ENCODE measurements at places on chromosomes 12 and 14.

DNA sequence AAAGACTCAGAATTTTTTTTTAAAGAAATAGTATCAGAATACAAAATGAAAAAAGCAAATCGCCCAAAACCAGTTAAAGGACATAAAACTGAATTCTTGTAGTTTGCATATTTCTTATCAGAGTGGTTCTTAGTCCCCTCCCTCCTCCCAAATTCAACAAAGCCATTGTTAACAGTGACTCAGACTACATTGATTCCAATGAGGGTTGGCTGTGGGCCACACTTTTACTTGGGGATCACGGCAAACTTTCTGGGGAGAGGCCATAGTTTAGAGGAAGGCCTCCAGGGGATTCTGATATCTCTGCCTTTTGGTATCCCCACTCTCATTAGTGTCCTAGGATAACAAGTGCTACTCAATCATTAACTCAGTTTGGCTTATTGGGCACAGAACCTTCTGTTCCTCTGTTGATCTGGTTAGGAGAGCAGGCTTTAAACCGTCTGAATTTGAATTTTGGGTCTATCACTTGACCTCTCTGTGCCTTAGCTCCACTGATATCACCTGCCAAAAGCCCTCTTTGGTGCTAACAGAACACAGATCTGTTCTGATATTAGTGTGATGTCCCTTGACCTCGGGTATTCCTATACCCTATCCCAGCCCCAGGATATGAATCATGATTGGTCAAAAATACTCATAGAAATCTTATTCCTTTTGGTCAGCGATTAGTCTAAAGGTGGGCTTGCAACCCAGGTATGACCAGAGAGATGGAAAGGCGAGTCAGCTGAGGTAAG lies 45.2 kb upstream of the APPL2 start:
- DNase-seq, result no peak

- no peak for DNase-seq
Observed at GRCh38 chr12:87096082-87096585, 839.9 kb upstream of the MGAT4C start.

- no peak for DNase-seq
Observed at GRCh38 chr14:60621386-60621785, 27.9 kb downstream of the SIX1 start.

DNA sequence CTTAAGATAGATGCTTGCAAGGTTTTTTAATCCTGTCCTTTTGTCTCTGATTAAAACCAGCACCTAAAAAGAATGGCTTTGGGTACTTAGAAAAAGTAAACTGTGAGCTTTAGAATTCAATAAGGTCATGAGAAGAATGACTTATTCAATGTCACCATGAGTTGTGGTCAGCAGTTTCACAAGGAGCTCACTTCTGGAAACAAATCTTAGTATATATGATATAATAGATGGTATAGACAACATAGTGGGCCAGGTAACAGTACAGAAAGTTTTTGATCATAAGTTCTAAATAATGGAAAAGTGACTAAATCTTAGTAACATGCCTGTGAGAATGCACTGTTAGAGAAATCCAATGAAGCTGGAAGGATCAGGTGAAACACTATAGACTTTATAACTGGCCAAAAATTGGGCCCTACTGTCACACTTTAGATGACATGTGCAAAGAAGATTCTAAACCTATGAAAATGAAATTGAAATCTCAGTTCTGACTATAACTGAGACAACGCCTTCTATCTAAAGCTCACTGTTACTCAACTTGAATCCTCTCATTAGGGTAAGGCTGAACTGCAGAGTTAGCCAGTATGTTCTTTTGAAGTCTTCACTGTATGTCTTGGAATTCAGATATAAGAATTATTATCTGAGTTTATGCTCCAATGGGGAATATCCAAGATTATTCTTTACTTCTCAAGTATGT lies 42.4 kb upstream of the RAD51AP1 start:
- no peak for DNase-seq

DNA sequence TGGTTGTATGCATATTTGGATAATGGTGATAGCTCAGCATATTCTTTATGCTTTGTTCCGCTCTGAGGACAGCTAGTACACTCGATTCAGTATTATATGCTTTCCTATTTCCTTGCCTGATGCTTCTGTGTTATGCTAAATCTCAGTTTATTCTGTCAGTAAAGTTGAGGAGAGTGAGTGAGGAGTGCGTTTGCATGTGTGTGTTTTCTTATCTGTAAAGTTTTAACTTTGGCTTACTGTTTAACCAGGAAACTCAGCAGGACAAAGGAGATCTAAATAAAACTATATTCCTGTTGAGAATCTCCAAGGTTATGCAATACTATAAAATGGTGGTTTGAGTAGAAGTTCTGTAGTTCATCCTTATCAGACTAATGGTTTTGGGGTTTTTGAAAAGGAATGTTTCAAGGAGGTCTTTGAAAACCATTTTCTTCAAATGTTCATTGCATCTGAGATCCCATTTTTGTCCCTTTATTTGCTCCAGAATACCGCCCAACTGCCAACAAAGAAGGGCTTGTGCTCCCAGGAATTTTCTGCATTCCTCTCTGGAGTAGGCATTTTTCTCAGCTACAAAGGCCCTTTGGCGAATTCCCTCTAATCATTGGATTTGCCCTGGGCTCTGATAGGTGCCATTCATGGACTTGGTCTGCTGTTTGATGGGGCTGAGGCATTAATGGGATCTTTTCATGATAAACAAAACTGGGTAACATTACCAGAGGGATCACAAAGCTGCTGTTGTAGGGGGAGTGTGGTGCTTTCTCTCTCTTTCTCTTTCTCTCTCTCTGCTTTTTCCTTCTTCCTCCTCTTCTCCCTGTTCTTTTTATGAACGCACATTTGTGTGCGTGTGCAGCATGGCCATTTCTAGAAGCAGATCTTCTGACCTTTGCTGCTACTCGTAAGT lies 71.7 kb downstream of the HMGA2 start:
- DNase-seq, result no peak

GRCh38 chr12:128449146-128449894 lies 182.3 kb downstream of the TMEM132C start:
- no peak for DNase-seq

DNA sequence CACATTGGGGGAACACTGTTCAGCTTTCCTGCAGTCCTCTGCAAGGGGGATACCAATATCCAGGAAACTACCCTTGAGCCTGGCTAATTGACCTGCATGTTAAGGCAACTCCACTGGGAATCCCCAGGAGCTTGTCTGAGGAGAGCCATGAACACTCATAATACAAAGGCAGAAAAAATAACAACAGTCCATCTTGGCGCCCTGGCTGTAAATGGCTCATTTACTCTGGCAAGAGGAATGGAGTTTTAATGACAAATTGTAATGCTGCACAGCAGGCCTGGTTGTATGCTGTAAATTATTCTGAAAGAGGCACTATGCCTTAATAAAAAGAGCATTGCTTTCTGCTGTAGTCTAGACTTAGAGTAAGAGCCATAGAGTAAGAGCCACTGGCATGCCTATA lies 58.3 kb downstream of the SLC8A3 start:
- no peak for DNase-seq

GRCh38 chr14:97832776-97833175 lies 1035.6 kb downstream of the VRK1 start:
- no peak for DNase-seq

GRCh38 chr14:81449114-81449513 lies 49.0 kb upstream of the STON2 start:
- no peak for DNase-seq

- no peak for DNase-seq
Observed at GRCh38 chr12:47729233-47729632, 3.9 kb upstream of the ENDOU start.

DNA sequence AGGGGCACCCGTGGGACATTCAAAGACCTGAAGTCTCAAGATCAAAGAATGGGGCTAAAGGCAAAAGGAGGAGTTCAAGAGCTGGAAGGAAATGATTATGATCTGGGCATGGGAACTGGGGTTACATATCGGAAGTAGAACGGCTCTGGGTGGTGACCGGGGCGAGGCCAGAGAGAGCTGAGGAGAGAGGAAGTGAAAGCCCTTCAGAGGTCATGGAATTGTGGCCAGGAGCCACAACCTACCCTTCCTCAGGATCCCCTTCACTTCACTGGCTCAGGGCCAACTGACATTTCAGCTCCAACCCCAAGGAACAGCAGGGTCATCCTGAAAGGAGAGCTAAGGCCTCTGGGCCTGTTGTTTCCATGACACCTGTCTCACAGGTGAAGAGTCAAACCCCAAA lies 57.8 kb downstream of the GALNT16 start:
- no peak for DNase-seq

GRCh38 chr12:62698701-62699101 lies 232.1 kb downstream of the MON2 start:
- DNase-seq, result no peak

GRCh38 chr12:103729499-103729898 lies 111.5 kb downstream of the NT5DC3 start:
- DNase-seq, result no peak

- DNase-seq, result no peak
Observed at GRCh38 chr12:47491516-47492305, 214.1 kb downstream of the RPAP3 start.

DNA sequence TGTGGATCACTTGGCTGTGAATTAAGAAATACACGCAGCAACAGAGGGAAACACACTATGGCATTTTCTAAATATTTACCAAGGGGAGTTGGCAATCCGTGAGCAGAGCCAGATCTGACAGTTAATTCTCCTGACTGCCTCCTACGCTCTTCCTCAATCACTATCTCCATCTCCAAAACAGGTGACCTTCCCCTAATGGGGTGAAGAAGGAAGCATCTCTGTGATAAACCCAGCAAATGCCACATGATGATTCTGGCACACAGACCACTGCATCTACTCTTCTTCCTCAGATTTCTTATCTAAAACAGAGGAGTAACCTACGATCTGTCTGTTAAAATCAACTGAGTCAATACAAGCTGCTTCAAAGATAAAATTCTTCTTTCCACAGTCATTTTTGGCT lies 4.4 kb downstream of the SPTB start:
- no peak for DNase-seq

GRCh38 chr12:131044136-131044535 lies 90.4 kb downstream of the ADGRD1 start:
- no peak for DNase-seq

DNA sequence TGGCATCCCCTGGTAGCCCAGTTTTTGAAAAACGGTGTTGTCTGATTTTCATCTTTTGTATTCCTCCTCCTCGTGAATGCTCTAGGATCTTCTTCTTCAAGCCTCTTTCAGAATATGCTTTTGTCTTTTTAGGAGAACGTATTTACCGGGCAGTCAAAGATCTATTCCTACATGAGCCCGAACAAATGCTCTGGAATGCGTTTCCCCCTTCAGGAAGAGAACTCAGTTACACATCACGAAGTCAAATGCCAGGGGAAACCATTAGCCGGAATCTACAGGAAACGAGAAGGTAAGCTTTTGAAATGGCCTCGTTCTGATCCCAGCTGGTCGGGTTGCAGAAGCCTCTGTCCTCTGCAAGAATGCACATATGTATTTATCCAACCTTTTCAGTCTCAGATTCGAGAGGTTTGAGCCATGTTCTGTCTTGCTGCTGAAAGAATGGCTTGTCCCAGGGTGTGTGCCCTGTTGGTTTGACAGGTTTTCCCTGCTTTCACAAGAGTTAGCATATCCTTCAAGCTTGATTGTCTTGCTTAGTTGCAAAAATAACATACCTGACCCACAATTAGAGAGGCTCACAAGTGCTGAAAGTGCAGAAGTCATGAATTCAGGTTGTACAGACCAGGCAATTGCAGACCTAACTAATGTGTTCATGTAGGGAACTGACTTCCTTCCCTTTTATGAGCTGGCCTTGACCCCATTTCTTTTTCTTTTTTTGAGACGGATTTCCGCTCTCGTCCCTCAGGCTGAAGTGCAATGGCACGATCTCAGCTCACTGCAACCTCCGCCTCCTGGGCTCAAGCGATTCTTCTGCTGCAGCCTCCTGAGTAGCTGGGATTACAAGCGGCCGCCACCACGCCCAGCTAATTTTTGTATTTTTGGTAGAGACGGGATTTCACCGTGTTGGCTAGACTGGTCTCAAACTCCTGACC lies 6.8 kb downstream of the KMT5A start:
- no peak for DNase-seq
